HFFc6 (cell line): ENCODE measurements at places on chromosomes 4 and X.

DNA sequence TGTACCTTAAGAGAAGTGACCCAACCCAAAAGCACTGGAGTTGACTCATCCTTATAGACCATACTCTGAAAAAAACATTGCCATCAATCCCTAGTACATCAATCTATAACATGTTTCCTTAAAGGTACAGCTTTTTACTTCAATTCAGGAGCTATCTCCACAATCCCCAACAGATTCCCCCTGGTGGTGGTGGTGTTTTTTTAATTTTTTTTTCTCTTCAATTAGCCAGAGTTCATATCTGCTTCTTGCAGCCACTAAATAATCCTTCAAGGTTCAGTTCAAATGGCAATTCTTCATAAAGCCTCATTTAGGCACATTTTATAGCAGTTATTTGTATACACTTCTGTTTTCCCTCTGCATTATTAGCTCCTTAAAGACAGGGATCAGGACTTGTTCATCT is 60.7 kb upstream of the KDR start:
- no peak for DNase-seq

DNA sequence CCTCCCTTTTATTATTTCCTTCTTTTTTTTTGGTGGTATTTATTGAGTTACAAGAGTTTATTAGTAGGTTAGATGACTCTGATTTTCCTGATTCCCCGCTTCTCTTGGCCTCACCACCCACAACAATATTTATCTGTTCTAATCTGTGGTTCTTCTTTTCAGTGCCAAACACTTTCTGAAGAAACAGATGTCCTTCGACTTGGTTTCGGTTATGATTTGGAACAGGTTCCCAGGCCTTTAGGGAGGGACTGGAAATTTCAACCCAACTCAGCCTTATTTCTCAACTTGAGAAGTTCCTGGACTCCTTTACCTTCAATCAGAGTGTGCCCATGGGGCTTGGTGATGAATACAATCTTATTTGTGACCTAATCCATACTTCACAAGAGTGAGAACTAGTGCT is 108.1 kb downstream of the UCHL1 start:
- no peak for DNase-seq

DNA sequence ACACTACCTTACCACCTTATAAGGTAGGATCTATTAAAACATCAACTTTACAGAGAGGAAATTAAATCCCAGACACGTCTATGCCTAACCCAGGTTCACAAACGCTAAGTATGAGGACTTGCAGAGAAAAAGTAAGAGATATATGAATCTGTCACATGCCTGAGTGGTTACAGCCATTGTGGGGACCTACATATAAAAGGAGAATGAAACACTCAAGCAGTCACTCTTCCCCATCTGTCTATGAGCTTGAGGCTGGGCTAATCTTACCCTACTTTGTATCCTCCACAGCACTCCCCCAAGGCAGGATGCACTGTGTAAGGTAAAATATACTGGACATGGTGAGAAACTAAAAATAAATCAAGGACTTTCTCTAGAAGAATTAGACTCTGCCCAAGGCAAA is 339.9 kb downstream of the HNRNPD start:
- no peak for DNase-seq

DNA sequence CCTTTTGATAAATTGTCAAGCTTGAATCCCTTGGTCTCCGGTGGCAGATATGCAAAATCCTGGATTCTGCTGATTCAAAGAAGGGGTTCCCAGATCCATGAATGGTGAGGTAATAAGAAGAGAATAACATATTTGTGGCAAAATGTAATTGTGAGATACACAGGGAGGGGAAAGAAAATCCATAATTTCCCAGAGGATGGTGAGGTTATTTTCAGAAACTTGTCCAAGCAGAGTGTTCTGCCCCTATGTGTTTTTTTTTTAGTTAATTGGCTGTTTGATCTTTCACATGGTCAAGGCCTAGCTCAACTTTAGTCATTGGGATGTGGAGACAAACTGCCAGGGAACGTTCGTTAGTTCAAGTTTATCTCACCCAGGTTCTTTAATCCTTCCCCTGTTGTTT is 408.8 kb downstream of the MAPK10 start:
- no peak for DNase-seq

DNA sequence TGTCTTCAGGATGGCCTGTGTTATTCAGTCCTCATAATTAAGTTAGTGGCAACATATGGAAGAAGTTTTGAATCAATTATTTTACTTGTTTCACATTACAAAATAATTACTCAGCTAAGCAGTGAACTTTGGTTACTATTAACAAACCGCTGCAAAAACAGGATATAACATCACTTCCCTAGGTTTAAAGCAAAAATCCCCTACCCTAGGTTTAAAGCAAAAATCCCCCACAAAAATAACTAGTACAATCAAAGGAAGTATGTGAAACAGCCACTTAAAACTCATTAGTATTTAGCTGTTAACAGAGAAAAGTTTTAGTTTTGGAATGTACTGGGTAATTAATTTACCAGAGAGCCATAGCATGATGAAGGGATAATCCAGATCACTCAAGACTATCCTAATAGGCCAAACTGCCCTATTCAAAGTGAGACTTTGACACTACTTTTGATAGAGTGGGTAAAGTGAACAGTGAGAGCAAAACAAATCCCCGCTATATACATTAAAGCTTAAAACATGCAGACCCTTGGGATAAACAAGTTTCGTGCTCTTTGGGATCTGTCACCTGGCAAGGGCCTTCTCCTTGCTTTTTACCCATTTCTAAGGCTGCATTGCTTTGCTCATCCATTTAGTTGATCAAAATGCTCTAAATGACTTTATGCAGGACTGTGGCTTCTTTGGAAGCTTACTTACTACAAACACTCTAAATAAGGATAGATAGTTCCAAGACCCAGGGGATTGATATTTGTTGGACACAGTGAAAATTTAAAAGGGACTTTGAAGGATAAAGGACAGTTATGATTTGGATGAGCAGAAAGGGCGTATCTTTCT is 36.4 kb upstream of the GPR174 start:
- DNase-seq = no peak

- DNase-seq = no peak
These were observed 25.1 kb upstream of the TEX13D start for GRCh38 chrX:124307253-124307907.

- DNase-seq = no peak
These were observed at the start of gene CD38 for GRCh38 chr4:15778289-15779241. Gene CD38 (plus strand): TSS chr4:15778328. CDS start chr4:15778415, 87 bp downstream.

- DNase-seq = no peak
These were observed 32.1 kb downstream of the UBE2K start for GRCh38 chr4:39730072-39730471.

GRCh38 chrX:6095469-6095868 is 133.2 kb downstream of the NLGN4X start:
- no peak for DNase-seq

DNA sequence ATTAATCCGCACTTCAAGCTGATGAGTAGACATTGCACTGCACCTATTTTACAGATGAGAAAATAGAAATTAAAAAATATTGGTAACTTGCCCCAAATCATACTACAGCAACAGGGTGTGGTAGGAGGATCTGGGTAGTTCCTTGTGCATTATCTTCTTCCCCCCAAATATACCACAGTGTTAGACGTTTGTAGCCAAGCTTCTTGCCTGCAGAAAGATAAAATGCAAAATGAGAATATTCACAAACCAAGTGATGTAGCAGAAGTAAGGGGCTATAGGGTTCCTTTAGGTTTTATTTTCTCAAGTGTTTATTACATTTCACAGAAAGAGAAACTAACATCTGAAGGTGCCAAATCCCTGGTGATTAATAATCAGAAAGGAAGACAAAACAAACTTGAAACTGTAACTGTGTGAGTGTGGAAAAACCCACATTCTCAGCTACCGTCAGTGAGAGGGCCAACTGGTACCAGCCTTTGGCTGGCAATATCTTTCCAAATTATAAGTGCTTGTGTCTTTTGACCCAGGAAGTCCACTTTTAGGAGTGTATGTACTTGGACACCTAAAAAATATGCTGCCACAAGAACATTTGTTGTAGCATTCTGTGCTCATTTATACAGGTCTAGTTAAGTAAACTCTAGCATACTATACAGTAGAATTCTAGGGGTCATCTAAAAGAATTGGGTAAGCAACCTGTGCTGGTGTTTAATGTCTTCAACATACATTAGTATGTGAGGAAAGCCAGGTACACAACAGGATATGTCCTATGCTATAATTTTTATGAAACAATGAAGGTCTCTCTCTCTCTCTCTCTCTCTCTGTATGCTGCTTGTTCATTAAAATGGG is 6.7 kb upstream of the CD38 start:
- no peak for DNase-seq

DNA sequence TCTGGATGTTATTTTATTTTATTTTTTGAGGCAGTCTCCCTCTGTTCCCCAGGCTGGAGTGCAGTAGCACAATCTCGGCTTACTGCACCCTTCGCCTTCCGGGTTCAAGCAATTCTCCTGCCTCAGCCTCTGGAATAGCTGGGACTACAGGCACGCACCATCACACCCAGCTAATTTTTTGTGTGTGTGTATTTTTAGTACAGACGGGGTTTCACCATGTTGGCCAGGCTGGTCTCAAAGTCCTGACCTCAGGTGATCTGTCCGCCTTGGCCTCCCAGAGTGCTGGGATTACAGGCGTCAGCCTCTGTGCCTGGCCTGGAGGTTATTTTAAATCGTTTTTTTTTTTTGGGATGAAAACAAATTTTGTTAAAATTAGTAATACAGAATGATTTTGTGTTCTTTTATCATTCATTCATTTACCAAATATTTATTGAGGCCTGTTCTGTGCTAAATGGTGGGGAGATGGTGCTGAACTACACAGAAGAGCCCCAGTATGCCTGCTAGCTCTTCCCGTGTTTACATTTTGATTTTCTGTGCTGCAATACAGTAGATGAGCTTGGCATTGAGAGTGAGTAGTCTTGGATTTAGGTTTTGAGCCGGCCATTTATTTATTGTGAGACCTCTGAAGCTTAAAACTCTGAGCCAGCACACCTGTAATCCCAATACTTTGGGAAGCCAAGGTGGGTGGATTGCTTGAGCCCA is 22.7 kb downstream of the ADD1 start:
- no peak for DNase-seq

- no peak for DNase-seq
These were observed 61.6 kb upstream of the ACSL1 start for GRCh38 chr4:184887333-184887732.

DNA sequence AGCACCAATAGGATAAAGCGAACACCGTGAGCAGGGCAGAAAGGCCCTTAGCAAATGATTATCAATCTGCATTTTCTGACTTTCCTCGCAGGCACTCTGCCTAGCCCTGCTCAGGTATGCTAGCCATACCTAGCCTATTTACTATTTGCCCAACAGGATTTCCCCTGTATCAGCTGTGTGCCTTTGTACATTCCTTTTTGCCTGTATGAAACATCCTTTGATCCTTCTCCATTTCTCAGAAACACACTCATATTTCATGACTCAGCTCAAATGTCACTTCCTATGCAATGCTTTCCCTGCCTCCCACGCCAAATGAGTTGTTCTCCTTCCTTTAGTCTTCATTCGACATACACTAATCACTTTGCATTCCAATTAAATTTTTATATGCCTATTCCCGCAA is 37.2 kb downstream of the PCDH7 start:
- DNase-seq = peak; percentile 65

GRCh38 chrX:120468071-120468470 is 1.0 kb downstream of the LAMP2 start:
- no peak for DNase-seq

GRCh38 chr4:4256799-4257198 is 8.8 kb upstream of the TMEM128 start:
- DNase-seq = no peak

DNA sequence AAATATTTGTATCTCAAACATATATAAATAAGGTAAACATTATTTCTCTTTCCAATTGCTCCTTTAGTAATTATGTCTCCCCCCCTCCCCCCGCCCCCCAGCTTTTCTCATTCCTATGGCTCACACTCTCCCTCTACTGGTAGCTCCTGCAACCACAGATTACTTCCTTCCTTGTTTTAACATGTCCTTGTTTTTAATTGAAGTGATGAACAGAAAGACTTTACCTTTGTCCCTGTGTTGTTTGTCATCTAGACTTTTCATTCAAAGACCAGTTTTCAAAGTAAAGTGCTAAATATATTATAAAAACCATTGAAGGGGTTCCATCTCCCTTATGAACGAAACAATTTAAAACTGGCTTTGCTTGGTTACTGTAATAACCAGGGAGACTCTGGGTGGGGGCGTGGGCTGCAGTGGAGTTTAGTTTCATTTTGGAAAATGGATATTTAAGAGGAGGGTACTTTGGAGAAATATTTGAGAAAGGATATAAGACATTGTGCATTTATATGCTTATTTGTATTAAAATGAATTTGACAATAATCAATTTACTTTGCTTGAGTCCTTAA is 352.9 kb downstream of the RAPGEF2 start:
- DNase-seq = peak; percentile 17

GRCh38 chr4:150176547-150176946 is 98.3 kb downstream of the DCLK2 start:
- peak; percentile 47 for DNase-seq

- no peak for DNase-seq
These were observed 69.4 kb upstream of the CLNK start for GRCh38 chr4:10753856-10754402.

DNA sequence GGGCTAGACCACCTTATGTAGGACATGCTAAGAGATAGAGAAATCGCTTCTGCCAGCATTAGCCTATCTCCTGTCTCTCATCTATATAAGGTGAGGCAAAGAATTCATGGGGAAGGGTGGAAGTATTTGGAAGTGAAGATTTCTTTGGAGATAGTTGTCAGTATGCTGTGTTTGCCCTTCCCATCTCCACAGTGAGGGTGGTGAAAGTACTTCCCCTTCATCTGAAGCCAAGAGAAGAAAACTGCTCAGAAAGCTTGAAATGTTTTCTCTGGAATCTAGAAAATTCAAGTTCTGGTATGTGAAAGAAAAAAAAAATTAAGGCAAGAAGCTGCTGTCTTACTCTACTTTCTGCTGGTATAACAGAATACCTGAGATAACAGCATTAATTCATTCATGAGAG is 12.3 kb upstream of the ADH5 start:
- DNase-seq = no peak

- DNase-seq = no peak
These were observed 3.8 kb downstream of the ARHGAP10 start for GRCh38 chr4:147735413-147736301.

DNA sequence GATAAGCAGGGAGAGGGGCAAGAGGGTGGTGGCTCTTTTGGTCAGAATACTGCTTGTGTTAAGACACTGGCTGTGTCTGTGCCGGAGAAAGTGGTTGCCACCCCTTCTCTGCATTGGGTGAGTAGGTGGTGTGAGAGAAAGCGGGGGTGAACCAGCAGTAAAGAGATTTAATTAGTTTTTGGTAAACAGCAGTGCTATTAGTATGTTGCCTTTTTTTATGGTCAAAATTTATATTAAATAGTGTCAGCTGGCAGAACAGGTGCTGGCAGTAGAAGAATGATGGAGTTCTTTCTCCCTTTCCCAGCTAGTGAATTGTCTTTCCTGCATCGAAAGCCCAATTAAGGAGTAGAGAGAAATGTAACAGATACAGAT is 181.6 kb downstream of the LARP7 start:
- no peak for DNase-seq

GRCh38 chr4:184357165-184357564 is 117.2 kb downstream of the IRF2 start:
- DNase-seq = no peak

- no peak for DNase-seq
These were observed 36.3 kb downstream of the HTT-AS start for GRCh38 chr4:3037957-3038461.

- no peak for DNase-seq
These were observed 537.4 kb upstream of the PCDH7 start for GRCh38 chr4:30182786-30183185.

GRCh38 chrX:8749697-8750096 is 17.8 kb upstream of the ANOS1 start:
- DNase-seq = no peak

- no peak for DNase-seq
These were observed 2.9 kb downstream of the AR start for GRCh38 chrX:67546496-67547423.

GRCh38 chrX:32842053-32842452 is 369.3 kb downstream of the DMD start:
- no peak for DNase-seq
